Left renal pelvis (tissue), 4 donors: ENCODE measurements at places on chromosomes 11 and 22. TPM values are rescaled to one million over a fixed set of nuclear protein-coding genes. Genes with fewer than 3 reads are reported as not detected.

MUC5AC gene
- not detected for polyA plus RNA-seq

C11orf42 gene
- 0.23 TPM for polyA plus RNA-seq

- no peak for DNase-seq
Observed at GRCh38 chr11:120304526-120304925, 20.6 kb upstream of the TLCD5 start.

DNA sequence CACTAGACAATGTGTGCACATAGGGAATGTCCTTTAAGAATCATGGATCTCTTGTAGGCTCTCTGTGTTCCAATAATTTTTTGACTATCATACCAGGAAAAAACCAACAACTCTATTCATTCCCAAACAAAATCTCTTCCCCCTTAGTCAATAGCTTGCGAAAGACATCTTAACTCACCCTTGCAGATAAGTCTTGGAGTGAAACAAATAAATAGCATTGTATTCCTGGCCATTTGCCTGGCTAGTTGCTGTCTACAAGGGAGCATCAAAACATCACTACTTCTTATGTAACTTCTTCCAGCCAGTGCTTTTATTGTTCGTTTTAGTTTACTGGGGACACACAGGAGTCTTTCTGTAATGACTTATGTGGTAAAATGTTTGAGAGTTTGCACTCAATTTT, 29.4 kb downstream of the SCN3B start:
- DNase-seq: no peak

GGTLC3 gene
- not detected for polyA plus RNA-seq

OR5D14 gene
- not detected for polyA plus RNA-seq

DNA sequence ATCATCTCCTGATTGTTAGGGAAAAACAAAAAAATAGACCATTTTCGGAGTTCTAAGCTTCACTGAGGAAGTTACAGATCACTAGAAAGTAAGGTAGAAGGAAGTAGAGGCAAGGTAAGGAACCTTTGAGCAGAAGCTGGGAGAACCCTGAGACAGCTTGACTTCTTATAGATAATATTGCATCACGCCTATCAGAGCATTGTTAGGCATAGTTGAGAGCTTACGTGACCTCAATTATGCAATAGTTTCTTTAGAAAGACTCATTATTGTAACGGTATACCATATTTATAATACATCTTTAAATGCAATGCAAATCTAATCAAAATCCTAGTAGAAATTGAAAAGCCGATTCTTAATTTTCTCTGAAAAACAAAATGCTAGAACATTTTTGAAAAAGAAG, 4.9 kb downstream of the TBRG1 start:
- DNase-seq: no peak

ACR gene
- 0.76 TPM for polyA plus RNA-seq

GRCh38 chr11:68049509-68050370, 10.9 kb downstream of the TCIRG1 start:
- no peak for DNase-seq

EFEMP2 gene
- 115 TPM for polyA plus RNA-seq

- DNase-seq: no peak
Observed at GRCh38 chr11:45336136-45336535, 50.0 kb upstream of the SYT13 start.

- no peak for DNase-seq
Observed at GRCh38 chr11:67031791-67032561, 9.0 kb downstream of the SYT12 start.

DNA sequence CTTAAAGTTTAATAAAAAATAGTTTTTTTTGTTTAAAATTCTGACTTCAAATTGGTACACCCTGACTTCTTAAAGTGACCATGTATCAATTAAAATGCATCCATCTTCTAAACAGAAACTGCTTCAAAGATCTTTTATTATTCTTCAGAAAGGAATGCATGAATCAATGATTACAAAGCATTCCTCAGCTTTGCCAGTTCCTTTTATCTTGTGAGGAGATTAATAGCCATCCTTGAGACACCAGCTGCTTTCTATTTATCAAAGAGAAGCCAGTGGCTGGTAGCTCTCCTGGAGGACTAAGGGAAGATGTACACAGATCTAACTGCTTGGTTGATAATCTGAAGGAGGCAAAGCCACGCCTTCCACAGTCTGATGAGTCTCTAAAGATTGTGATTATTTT, 2222.5 kb downstream of the LRRC4C start:
- DNase-seq: no peak

DNA sequence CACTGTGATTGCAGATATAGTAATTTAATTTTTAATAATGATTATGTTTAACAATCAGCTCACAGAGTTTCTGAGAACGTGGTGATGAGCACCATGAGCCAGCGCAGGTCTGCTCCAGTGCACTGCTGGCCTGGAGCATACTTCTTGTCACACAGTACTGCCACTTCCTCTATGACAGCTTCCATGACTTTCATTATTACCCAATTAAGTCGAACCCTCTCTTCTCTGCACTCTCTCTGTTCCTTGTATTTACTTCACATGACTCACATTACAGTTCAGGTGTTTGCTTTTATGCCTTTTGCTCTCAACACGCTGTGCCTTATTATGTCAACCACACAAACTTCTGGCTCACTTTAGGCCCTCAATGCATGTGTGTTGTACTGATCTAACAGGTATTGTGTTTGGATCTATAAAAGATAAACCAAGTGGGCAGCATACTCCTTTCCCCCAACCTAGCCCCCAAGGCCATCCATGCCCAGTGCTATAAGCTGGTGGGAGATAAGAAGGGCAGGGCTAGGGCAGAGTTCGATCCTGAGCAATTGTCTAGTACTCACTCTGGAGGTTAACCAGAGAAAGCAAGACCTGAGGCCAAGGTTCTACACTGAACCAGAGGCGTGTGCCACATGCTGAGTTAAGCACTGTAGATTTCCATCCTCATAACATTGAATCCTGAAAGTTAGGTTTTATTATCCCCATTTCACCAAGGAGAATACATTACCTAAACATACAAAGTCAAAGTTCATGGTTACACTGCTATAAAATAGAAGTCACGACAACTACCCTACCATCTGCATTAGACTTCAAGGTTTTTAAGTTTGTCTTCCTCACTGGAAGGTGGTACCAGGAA, 356.5 kb downstream of the INSC start:
- DNase-seq: no peak

GRCh38 chr11:134763030-134763388, 351.0 kb upstream of the B3GAT1 start:
- no peak for DNase-seq

GRCh38 chr11:86702220-86702983, 30.0 kb upstream of the ME3 start:
- no peak for DNase-seq

APOBEC3A gene
- not detected for polyA plus RNA-seq

BEST1 gene
- 3.7 TPM for polyA plus RNA-seq

GRCh38 chr11:46457021-46457420, 65.4 kb upstream of the CHRM4 start:
- no peak for DNase-seq

DNA sequence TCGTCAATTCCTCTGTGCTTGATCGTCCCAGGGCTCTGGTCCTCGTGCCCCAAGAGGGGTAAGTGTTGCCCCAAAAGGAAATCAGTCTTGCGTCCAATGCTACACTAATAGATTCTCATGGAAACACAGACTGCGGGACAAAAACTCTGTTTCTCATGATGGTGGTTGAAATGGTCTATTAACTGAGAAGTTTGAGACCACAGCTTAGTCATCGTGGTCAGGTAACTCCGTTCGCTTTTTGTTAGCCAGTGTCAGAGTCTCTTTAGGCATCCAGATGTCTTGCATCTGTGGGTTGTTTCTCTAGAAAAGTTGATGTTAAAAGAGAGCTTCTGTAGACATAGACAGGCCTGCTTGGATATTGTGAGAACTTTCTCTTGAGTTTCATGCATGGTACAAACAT, 104.6 kb upstream of the SORL1-AS1 start:
- no peak for DNase-seq

DNA sequence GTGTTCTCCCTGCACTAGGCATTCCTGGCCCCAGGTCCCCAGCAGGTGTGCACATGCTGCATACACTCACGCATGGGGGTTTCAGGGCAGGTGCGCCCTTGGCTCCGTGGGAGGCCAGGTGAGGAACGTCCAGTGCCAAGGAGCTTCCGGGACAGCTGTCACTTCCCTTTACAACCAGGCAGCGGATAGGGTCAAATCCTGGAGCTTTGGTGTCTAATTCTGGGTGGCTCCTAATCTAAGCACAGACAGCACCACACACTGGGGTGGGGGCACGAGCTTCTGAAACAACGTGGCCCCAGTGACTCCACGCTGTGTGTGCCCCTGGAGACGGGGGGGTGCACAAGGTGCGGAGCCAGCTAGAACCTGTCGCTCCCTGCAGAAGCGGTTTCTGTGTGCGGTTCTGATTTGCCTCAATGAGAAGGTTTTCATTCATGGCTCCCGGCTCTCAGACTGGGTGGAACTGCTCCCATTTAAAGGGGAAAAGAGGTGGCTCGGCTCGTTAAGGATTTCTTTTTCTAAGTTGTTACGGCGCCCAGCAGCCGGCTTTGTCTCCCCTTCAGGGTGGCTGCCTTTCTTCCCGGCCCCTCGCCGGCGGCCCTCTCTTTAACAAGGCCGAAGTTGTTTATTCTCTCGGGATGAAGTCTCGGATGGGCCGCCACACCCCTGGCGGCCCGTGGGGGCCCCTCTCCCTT, 5.0 kb downstream of the CCND1 start:
- DNase-seq: no peak

DNA sequence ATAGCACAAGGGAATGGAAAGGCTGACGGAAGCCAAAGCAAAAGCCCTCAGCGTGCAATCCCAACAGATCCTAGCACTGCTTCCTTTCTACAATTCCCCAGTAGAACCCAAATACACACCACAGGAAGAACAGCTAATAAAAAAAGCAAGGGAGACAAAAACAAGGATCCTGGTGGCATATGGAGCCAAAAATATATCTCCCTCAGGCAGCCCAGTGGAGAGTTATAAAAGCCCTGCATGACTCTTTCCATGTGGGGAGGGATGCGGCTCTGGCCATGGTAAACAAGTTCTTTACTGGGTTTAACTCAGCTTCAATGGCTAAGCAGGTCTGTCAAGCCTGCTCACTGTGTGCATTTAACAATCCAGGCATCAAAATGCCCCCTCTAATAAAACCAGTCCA, 88.1 kb downstream of the PIWIL4 start:
- DNase-seq: no peak

DNA sequence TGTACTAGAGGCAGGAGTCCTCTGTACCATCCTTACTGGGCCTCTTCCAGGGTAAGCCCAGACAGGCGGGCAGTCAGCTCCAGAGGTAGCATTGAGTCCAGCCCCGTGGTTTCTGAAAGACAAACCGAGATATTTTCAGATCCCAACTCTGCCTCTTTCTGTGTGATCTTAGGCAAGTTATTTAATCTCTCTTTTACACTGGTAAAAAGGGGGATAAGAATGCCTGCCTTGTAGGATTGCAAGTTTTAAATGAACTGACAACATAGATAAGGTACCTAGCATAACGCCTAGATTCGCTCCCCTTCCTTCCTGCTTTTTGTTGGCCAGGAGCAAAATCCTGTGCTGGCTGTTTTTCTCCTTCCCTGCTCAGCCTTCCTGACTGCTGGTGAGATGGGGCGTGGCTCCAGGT, 56.4 kb upstream of the NNMT start:
- no peak for DNase-seq

SLC25A45 gene
- 6.2 TPM for polyA plus RNA-seq

DNA sequence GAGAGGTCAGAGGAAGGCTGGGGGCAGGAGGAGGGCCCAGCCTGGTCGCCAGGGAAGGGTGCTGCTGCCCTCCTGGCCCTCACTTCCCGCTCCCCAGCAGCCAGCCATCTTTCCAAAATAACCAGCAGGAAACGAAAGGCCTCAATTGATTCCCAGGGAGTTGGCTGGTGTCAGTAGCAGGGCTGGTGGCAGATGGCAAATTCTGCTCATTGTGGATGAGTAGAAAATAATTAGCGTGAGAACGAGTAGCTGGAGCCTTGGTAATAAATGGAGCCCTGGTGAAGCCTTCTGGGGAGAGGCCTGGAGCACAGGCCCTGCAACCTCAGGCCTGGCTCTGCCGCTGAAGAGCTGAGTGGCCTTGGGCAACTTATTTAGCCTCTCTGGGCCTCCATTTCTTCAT, 31.3 kb downstream of the DAGLA start:
- no peak for DNase-seq

C22orf23 gene
- polyA plus RNA-seq: 6.5 TPM

DDI1 gene
- not detected for polyA plus RNA-seq

KCNJ1 gene
- 102 TPM for polyA plus RNA-seq

CASP5 gene
- not detected for polyA plus RNA-seq

DNA sequence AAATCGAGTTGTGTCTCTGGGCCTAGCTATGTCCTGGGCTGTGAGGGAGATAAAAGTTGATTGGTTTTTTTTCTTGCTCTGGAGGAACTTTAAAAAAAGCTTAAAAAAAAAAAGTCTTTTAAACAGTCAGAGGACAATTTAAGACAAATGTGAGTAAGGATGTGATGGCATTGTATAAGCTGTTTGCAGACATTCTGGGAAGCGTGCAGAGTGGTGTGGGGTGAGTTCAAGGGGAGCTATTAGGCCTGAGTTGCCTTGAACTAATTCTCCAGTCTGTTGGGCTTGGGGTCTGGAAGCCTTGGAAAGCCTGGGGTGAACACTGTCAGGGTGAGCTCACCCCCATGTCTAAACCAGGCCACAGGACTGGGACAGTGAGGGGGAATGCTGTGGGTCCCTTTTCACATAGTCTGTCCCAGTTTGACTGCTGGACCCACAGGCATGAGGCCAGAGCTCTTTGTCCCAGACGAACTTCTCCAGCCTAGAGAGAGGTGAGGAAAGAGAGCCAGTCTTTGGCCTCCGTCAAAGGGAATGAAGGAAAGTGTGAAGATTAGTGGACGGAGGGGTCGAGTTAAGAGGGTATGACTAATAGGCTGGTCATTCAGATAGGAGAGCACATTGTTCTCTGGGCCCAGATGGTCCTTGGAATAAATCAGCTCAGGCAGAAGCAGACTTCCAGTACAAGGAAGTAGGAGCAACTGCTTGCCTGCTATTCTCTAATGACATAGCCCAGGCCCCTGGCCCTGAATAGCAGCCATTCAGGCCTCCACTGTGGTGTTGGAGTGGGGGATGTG, 76.4 kb upstream of the NNMT start:
- no peak for DNase-seq

OR52E8 gene
- not detected for polyA plus RNA-seq

NAALAD2 gene
- polyA plus RNA-seq: 36.3 TPM

KCNQ1OT1 gene
- polyA plus RNA-seq: 1.3 TPM

DNA sequence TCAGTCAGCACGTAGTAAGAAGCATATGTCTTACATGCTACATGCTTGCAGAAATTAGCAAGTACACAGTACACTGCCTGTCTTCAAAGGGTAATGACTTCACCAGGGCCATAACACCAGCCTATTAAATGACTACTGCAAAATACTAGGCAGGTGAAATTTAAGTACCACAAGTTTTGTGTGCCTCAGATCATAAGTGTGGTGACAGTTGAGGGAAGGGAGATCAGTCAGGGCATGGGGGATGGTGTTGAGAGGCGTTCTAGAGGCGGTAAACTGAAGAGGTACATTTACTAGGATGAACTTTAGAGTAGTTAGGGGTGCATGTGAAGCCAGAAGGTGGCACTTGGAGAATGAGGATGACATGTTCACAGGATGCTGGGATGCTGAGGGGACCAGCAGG, 22.0 kb downstream of the AMOTL1 start:
- DNase-seq: no peak

PAX6 gene
- polyA plus RNA-seq: not detected
